IMR-90 (cell line): ENCODE measurements at places on chromosomes 7 and 10. TPM values are rescaled to one million over a fixed set of nuclear protein-coding genes. Genes with fewer than 3 reads are reported as not detected.

GRCh38 chr7:119026391-119026790 lies 801.9 kb downstream of the ANKRD7 start:
- H3K27me3 ChIP-seq: no peaks in the 10 kb centered on the region
- no peak for DNase-seq
- no peaks in the 10 kb centered on the region for H3K4me1 ChIP-seq
- H3K4me3 ChIP-seq: no peak overlapping the region
- no peak overlapping the region for H3K27ac ChIP-seq
- H3K36me3 ChIP-seq: no peaks in the 10 kb centered on the region

MMRN2 gene
- total RNA-seq: 0.56 and 1.8 TPM in 2 replicates

GRCh38 chr10:16777473-16778370 lies 39.5 kb downstream of the RSU1 start:
- no peak overlapping the region for H3K4me3 ChIP-seq
- peaks cover 4% of the 10 kb centered on the region for H3K4me1 ChIP-seq
- H3K27ac ChIP-seq: no peak overlapping the region; the same call in 1 of the 2 replicates
- DNase-seq: peak; percentile 63
- peaks cover 2% of the 10 kb centered on the region for H3K36me3 ChIP-seq
- no peaks in the 10 kb centered on the region for H3K27me3 ChIP-seq

GRCh38 chr7:75983471-75984129 lies 10.8 kb downstream of the TMEM120A start:
- no peak for DNase-seq
- H3K4me1 ChIP-seq: no peaks in the 10 kb centered on the region
- peaks cover 77% of the 10 kb centered on the region for H3K36me3 ChIP-seq

CFAP43 gene
- total RNA-seq: under 0.01 TPM in 1 of 2 replicates, not detected in the other

DNA sequence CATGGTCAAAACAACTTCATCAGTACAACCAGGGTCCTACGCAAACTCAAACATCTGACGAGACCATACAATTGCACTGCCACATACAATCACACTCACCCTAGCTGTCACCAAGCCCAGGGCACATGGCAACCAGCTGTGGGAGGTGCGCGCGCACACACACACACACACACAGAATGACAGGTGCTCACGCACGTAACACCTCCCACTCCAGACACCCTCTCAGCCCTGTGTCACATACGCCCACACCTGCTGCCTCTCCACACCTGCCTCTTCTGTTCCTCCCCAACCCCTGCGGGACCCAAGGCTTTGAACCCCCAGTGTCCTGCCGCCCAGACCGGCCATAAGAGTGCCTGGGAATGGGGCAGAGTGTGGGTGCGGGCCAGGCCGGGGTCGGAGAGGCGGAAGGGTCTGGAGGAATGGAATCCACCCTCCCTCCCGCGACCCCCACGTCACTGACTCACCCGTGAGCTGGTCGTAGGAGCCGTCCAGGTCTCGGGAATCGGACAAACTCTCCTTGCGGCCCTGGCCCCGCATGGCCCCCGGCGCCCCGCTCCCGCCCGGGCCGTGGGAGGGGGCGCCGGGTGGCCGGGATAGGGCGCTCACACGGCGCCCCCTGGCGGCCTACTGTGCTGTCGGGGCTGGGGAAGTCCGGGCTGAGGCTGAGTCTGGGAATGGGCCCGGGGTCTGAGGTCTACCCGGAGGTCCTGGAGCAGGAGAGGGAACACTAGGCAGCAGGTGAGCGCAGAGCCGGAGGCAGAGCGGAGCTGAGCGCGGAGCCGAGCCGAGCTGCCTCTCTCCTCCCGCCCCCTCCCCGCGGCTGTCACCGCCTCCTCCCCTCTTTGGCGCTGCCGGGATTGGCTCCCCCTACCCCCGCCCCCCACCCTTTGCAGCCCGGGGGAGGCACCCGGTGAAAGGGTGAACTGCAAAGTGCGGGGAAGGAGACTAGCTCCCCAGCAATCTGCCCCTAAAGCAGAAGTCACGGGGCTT lies at the start of gene KCNIP2:
TSS of gene KCNIP2 (minus strand) at position 769 of the 990 bp plus-strand sequence. CDS start at position 537, 232 bp downstream.
- no peak within 1 kb of the TSS for H3K4me3 ChIP-seq
- no peaks in the 10 kb centered on the region for H3K27me3 ChIP-seq
- H3K4me1 ChIP-seq: peaks cover 8% of the 10 kb centered on the region; the same call in 1 of the 2 replicates
- H3K36me3 ChIP-seq: peaks cover 4% of the 10 kb centered on the region; the same call in 1 of the 2 replicates
- no peak within 1 kb of the TSS for H3K27ac ChIP-seq

GRCh38 chr10:122373721-122374120 lies 787 bp upstream of the PLEKHA1 start:
- peaks cover 4% of the 10 kb centered on the region; the same call in 1 of the 2 replicates for H3K27me3 ChIP-seq
- H3K36me3 ChIP-seq: no peaks in the 10 kb centered on the region
- peak; percentile 4 for DNase-seq
- H3K4me3 ChIP-seq: peak overlapping the region; percentile 58
- H3K4me1 ChIP-seq: no peaks in the 10 kb centered on the region

- H3K4me1 ChIP-seq: no peaks in the 10 kb centered on the region
- H3K4me3 ChIP-seq: no peak overlapping the region
Observed at GRCh38 chr10:130254662-130255061, 118.5 kb downstream of the GLRX3 start.

- peaks cover 42% of the 10 kb centered on the region for H3K4me1 ChIP-seq
- H3K27ac ChIP-seq: peak overlapping the region; percentile 96
- no peaks in the 10 kb centered on the region for H3K27me3 ChIP-seq
- no peak for DNase-seq
- no peaks in the 10 kb centered on the region for H3K36me3 ChIP-seq
Observed at GRCh38 chr10:72322280-72323058, 32.2 kb downstream of the DNAJB12 start.

GRCh38 chr10:32114508-32114907 lies 58.3 kb upstream of the KIF5B start:
- no peaks in the 10 kb centered on the region for H3K36me3 ChIP-seq
- no peak overlapping the region for H3K4me3 ChIP-seq
- no peak for DNase-seq
- no peak overlapping the region for H3K27ac ChIP-seq

SPDYE9 gene
- not detected in 2 replicates for total RNA-seq

DNA sequence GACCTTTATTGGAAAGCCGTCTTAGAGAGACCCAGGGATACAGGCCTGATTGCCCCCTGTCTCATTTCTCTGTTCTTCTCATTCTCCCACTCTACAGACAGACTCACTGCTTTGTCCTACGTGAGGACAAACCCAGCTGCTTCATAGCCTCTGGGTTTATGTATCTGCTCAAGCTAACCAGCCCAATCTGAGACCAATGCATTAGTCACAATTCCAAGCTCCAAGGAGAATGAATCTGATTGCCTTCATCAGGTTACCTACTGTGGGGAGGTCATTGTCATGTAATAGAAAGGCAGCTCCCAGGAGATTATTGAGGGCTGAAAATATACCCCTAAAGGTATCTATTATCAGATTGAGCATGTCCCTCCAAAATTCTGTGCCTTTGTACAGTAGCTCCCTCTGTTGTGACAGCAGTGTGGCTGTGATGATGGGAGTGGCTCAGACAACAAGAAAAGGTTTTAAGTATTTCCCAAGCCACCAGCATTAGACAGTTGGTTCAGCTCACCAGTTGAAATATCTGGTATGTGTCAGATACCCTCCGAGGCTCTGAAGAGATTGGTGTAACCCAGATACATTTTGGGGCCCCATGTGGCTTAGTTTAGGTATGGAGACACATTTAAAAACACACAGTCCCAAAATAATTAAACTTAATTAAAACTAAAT lies 123.1 kb upstream of the EEPD1 start:
- H3K27me3 ChIP-seq: peaks cover 41% of the 10 kb centered on the region
- no peak overlapping the region for H3K4me3 ChIP-seq
- peaks cover 3% of the 10 kb centered on the region; the same call in 1 of the 2 replicates for H3K4me1 ChIP-seq

DNA sequence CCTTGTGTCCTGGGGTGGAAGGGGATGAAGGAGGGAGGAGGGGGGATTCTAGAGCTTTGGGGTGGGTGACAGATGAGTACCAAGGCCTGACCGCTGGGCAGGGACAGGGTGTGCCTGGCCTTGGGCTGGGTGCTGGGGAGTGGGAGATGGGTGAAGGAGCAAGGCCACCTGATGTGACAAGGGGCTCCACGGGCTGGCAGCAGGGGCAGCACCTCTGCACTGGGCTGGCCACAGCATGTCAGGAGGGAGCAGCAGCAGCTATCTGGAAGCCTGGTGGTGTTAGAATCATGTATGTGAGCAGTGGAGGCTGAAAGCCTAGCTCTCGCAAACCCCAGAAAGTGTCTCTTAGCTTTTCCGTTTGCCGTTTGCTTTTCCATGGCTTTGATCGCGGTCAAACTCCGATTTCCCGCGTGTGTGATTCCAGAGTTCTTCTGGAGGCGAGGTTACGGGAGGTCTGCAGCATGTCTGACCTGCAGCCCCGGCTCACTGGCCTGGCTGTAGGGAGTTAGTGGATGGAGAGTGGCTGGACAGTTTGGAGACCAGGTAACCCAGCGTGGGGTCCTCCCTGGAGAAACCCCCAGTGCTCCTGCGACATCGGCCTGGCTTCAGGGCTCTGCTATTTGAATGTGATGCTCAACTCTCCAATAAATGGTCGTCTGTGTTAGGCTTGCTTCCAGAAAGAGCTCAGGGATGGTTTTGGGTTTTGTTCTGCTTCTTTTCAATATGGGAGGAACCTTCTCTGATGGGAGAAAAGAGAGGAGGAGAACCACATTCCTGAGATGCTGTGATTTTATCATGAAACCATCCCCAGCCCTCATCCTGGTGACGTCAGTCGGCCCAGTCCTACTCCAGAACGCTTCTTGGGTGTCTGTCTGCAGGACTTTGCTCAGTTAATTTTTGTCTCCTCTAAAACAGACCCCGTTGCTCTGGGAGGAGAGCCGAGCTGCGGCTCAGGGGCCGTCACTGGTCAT lies 105.5 kb downstream of the CUX1 start:
- H3K4me1 ChIP-seq: peaks cover 20% of the 10 kb centered on the region
- peak overlapping the region; percentile 44 for H3K27ac ChIP-seq
- peak; percentile 55 for DNase-seq
- peaks cover 17% of the 10 kb centered on the region for H3K36me3 ChIP-seq

GRCh38 chr7:26199301-26200037 lies 1.1 kb downstream of the HNRNPA2B1 start:
- peaks cover 22% of the 10 kb centered on the region for H3K36me3 ChIP-seq
- peak overlapping the region; percentile 81 for H3K4me3 ChIP-seq
- peak; percentile 54 for DNase-seq
- peaks cover 2% of the 10 kb centered on the region; the same call in 1 of the 2 replicates for H3K4me1 ChIP-seq

- no peak for DNase-seq
- H3K36me3 ChIP-seq: no peaks in the 10 kb centered on the region
- no peak overlapping the region for H3K4me3 ChIP-seq
- H3K27ac ChIP-seq: no peak overlapping the region
Observed at GRCh38 chr10:22468570-22469320, 123.4 kb downstream of the SPAG6 start.

DNA sequence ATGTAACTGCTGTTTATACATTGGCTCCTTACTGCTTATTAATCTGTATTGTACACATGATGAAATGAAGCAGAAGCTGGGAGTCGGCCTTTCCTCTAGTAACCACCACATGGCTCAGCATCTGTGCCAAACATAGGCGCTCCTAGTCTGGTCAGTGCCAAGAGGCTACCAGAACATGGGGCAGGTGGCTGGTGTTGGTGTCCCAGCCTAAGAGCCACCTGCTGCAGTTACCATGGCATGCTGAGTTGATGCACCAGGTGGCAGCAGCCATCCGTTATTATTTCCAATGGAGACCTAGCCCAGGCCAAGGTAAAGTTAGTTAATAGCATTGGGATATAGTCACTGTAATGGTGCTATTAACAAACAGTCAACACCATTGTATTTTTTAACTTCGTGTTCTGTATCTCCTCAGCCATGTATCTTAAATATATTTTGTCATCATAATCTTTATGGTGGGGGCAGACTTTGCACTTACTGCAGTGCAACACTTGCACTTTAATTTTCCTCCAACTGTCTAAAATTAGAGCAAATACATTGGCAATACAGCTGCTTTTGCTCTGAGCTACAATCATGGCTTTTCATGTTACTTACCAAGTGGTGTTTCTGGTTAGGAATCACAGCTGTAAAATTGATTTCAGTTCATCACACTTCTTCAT lies 33.1 kb downstream of the HBP1 start:
- DNase-seq: peak; percentile 18
- peaks cover 32% of the 10 kb centered on the region for H3K36me3 ChIP-seq
- no peak overlapping the region for H3K27ac ChIP-seq
- H3K4me1 ChIP-seq: no peaks in the 10 kb centered on the region
- H3K27me3 ChIP-seq: no peaks in the 10 kb centered on the region

GNGT1 gene
- total RNA-seq: not detected in 2 replicates

GRCh38 chr10:126617733-126618132 lies 52.8 kb downstream of the C10orf90 start:
- no peak overlapping the region for H3K4me3 ChIP-seq
- no peaks in the 10 kb centered on the region for H3K27me3 ChIP-seq
- no peaks in the 10 kb centered on the region for H3K4me1 ChIP-seq
- no peak for DNase-seq
- no peaks in the 10 kb centered on the region for H3K36me3 ChIP-seq
- no peak overlapping the region for H3K27ac ChIP-seq

- DNase-seq: no peak
- H3K36me3 ChIP-seq: no peaks in the 10 kb centered on the region
- no peaks in the 10 kb centered on the region for H3K4me1 ChIP-seq
- H3K27ac ChIP-seq: no peak overlapping the region
- no peak overlapping the region for H3K4me3 ChIP-seq
- no peaks in the 10 kb centered on the region for H3K27me3 ChIP-seq
Observed at GRCh38 chr10:120335553-120335952, 121.5 kb upstream of the PLPP4 start.

CCL24 gene
- not detected in 2 replicates for total RNA-seq

GRCh38 chr7:122595885-122596284 lies 103.0 kb downstream of the RNF133 start:
- no peak overlapping the region for H3K27ac ChIP-seq
- no peak overlapping the region for H3K4me3 ChIP-seq
- no peak for DNase-seq
- no peaks in the 10 kb centered on the region for H3K36me3 ChIP-seq
- H3K27me3 ChIP-seq: no peaks in the 10 kb centered on the region

GRCh38 chr7:48515171-48515570 lies 343.9 kb downstream of the ABCA13 start:
- H3K27me3 ChIP-seq: peaks cover 2% of the 10 kb centered on the region; the same call in 1 of the 2 replicates
- no peak for DNase-seq
- no peaks in the 10 kb centered on the region for H3K4me1 ChIP-seq
- H3K27ac ChIP-seq: no peak overlapping the region
- no peak overlapping the region for H3K4me3 ChIP-seq
